ENCODE measurements at places on chromosomes 4 and X. TPM values are rescaled to one million over a fixed set of nuclear protein-coding genes. Genes with fewer than 3 reads are reported as not detected.

Gene CCDC110
- total RNA-seq: 0.73 TPM

DNA sequence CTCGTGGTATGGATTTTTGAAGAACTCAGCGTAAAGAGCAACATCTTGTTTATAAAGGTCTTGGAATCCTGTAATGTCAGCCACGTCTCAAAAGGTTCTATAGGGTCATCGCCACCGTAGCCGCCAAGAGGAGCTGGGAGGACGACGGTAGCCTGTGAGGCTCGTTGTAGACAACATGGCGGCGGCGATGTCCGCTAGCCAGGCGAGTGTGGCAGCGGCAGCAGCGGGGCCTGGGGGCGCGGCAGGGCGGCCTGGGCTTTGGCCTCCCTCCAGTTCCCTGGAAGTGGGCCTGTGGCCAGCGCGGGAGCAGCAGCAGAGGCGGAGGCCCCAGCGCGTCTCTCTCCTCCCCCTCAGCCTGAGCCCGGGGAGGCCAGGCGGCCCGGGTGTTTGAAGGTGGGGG lies 143.5 kb upstream of the PBDC1 start:
- DNase-seq: no peak

- DNase-seq: no peak
These were observed 19.3 kb upstream of the CSF2RA start for GRCh38 chrX:1249101-1249887.

DNA sequence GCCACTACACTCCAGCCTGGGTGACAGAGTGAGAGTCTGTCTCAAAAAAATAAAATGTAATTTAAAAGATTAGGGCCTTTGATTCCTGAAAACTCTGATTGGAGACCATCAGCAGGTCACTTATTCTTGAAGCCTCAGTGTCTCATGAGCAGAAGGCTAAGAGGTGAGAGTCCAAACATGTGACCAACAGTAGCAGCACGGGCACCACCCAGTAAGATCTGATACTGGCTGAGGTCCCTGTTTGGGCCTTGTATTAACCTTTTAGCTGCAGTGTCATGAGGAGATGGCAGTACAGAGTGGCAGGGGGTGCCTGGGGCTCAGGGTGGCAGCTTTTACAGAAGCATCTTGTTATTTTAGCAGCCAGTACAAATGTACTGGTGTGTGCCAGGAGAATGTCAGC lies 89.3 kb downstream of the FHDC1 start:
- no peak for DNase-seq

DNA sequence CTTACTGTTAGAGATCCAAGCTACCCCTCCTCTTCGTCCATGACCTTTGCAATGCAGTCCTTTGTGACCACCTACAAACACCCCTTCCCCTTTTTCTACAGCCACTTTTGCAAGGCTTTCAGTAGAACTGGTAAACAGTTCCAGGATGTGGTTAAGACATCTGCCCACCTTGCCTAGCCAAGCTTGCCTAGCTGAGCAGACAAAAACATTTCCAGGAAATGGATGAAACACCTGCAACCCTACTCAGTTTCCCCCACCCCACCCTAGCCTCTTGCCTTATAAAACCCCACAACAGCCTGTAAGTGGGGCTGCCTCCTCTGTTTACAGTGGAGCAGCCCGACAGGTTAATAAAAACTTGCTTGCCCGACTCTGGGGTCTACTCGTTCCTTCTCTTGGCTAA lies 133.8 kb downstream of the ZC4H2 start:
- DNase-seq: no peak

- no peak for DNase-seq
These were observed 346.5 kb upstream of the FAT1 start for GRCh38 chr4:187070158-187070557.

- no peak for DNase-seq
These were observed at the start of gene IL13RA2 for GRCh38 chrX:115017455-115017854. IL13RA2 (minus strand) TSS chrX:115017616; CDS start chrX:115017269, 347 bp downstream.

Gene CSAG2
- total RNA-seq: not detected

Gene AKAP14
- total RNA-seq: not detected

DNA sequence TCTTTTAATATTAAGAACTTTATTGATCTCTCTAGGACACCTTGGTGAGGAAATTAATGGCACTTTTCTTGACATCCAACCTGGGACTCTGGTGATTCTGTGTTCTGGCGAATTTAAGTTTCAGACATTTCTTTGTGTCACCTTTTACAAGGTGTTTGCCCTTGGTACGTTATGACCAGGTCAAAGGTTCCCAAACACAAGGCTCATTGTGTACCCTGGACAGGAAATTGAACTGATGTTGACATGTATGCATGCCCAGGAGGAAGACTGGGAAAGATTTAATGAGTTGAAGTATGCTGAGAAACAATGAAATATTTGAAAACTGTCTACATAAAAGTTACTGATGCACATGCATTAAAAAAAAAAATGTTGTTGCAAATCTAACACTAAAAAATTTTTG lies 22.1 kb downstream of the NIPAL1 start:
- no peak for DNase-seq

All from pulmonary artery endothelial cell (primary cell).